ENCODE measurements at places on chromosomes 1 and 21.

DNA sequence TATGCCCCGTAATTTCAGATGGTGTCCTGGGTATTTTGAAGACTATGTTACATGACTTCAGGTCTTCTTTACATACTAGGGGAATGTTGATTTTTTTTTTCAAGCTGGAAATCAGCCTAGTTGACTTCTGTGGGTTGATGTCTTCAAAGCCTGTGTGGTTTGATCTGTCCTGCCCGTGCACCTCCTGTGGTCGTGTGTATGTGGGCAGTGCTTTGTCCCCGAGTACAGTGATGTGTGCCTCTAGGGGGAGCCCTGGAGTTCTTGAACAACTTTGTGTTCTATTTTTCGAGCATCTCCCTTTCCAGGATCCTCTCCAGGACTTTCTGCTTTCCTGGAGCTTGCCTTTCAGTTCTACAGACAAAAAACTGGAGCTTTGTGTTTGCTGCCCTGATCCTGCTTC is 28.9 kb downstream of the OBSCN start:
- no peak for ATAC-seq

- no peak for ATAC-seq
Measured at GRCh38 chr1:93967306-93967705, 58.1 kb upstream of the GCLM start.

DNA sequence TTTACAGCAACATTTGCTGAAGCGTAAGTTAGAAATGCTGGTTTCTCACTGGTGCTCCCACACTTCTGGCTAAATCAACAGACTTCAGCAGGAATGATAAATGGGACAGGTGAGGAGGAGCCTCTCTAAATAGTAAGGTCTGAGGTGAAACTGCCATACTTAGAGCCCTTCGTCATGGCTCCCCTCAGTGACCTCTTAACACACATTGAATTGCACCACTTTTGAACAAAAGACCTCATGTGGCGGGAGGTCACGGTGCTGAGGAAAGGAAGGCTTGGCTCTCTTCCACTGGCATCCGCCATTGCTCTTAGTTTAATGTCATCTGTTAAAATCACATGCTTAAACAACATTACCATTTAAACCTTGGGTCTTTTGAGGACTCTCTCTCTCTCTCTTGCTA is 3.4 kb downstream of the MAP3K7CL start:
- ATAC-seq: no peak

- no peak for ATAC-seq
Measured at GRCh38 chr1:184752656-184753055, 2.0 kb downstream of the EDEM3 start.

- no peak for ATAC-seq
Measured at GRCh38 chr1:183293241-183293640, 107.2 kb downstream of the LAMC2 start.

- no peak for ATAC-seq
Measured at GRCh38 chr1:57747818-57748217, 324.0 kb upstream of the DAB1 start.
